ENCODE measurements at places on chromosomes 16 and 17. TPM values are rescaled to one million over a fixed set of nuclear protein-coding genes. Genes with fewer than 3 reads are reported as not detected.

GRCh38 chr16:51035110-51035498 lies 116.0 kb downstream of the SALL1 start:
- DNase-seq: no peak

Gene SSTR5
- total RNA-seq: not detected

Gene LGALS9C
- not detected for total RNA-seq

DNA sequence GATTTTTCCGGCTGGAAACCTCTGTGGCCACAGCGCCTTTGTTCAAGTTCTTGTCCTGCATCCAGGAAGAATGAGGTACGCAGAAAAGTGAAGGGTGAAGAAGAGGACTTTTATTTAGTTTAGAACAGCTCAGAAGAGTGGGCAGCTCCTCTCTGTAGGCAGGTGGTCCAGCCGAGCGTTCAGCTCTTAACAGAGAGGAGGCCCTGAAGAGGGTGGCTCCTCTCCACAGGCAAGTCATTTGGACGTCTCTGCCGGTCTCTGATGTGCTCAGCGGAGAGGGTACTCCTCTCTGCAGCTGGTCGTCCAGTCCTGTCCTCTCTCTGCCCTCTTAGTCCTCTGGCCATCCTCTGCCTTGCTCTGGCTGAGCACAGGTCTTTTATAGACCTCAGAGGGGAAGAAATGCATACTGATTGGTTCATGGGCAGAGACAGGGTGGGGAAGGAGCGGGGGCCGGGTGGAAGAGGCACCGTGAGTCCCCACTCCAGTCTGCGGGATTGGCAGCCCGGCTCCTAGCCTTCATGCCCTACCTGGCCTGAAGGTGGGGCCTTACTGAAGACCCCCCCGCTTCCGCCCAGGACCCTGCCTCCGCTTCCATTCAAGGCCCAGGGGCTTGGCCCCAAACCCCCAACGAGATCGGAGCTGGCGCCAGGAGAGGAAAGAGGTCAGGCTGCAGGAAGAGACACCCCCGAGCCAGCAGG lies 70.0 kb upstream of the NKD1 start:
- no peak for DNase-seq

DNA sequence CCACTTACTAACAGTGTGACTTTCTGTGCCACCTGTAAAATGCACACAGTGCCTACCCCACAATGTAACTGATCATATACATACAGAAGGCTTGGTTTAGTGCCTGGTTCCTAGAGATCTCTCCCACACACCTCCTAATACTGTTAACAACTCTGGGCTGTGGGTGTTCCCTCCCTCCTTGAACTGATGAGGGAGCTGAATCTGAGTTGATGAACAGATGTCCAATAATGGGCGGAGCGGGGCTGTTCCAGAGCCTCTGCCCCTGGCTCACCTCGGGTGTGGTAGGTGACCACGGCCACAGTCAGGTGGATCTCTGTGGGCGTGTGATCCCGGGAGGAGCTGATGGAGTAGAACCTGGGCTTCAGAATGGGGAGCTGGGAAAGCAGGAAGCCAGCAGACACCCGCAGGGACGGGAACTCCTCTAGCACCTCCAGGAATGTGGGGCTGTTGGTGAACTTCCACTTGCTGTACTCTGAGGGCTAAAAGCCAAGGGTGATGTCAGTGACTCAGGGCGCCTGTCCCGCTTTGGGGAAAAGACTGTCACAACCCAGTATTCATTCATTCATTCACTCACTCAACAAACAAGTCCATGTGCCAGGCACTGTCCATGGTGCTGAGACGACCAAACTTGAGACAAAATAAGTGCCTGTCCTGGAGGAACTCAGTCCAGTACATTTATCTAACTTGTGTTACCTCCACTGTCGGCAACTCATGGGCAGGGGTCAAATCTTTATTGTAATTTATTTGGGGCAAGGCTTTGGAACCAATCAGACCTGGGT lies 37.6 kb downstream of the NOS2 start:
- DNase-seq: peak; percentile 51

DNA sequence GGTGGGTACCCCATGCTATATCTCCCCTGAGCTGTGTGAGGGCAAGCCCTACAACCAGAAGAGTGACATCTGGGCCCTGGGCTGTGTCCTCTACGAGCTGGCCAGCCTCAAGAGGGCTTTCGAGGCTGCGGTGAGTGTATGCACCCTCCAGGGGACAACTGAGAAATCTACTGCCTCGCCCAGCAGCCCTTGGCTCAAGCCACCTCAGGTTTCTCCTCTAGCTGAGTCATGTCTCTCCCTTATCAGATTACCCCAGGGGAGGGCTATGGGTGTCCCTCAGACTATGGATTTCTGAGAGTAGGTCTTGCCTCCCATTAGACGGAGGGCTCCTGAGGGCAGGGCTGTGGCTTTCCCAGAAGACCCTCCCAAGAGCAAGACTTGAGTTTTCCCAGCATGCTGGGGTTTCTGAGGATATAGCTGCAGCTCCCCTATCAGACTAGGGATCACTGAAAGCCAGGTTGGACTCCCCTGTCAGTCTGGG lies 6.7 kb downstream of the NEK8 start:
- no peak for DNase-seq

- no peak for DNase-seq
Measured at GRCh38 chr16:65510850-65511249, 389.0 kb upstream of the CDH11 start.

Gene SHISA9
- not detected for total RNA-seq

DNA sequence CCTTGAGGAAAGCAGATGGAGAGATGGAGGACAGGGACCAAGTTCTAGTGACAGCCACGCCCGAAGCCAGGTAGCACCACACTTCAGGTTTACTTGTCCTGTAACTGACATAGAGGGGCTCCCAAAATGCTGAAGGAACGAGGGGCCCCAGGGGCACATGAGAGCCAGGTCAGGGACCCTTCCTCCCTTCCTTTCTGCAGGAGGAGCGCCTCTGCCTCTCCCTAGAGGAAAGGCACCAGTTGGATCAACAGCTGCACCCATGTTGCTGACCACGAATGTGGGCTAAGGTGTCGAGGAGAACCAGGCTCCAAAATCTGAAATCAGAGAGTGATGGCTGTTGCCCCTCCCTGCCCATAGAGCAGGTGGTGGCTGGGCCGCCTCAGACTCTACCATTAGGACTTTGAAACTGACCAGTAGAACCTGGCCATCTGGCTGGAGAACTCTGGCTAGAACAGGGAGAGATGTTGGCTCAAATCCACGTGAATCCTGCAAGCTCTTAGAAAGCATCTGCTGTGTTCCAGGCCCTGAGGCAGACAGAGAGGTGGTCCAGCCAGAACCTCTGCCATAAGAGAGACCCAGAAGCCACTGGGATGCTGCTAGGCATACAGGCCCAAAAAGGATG lies 218.8 kb downstream of the KATNIP start:
- no peak for DNase-seq
